8988T (cell line): ENCODE measurements at places on chromosomes 3 and 15.

GRCh38 chr15:66961407-66961884 is 104.0 kb upstream of the SMAD3 start:
- DNase-seq, result no peak

DNA sequence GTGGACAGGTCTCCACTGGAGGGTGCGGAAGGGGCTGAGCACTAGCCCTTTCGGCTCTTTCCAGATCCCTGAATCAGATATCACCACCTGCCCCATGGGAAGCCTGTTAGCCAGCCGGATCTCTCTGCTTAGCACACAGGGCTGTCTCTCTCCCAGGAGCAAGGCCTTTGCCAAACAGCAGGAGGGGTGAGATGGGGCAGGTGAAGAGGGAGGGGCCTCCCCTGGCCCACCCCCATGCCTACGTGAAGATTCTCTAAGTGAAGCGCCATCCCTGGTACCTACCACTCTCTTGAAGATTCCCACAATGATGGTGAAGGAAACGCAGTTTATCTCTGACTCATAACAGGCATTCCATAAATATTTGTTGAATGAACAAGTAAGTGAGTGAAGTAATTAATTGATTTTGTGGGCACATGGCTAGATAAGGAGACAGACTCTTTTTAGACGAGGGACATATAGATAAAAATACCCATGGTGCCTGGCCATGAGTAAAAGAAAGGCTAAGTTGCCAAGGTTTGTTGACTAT is 19.6 kb upstream of the HCN4 start:
- DNase-seq, result no peak

GRCh38 chr15:76696840-76697239 is 208.3 kb downstream of the SCAPER start:
- no peak for DNase-seq

DNA sequence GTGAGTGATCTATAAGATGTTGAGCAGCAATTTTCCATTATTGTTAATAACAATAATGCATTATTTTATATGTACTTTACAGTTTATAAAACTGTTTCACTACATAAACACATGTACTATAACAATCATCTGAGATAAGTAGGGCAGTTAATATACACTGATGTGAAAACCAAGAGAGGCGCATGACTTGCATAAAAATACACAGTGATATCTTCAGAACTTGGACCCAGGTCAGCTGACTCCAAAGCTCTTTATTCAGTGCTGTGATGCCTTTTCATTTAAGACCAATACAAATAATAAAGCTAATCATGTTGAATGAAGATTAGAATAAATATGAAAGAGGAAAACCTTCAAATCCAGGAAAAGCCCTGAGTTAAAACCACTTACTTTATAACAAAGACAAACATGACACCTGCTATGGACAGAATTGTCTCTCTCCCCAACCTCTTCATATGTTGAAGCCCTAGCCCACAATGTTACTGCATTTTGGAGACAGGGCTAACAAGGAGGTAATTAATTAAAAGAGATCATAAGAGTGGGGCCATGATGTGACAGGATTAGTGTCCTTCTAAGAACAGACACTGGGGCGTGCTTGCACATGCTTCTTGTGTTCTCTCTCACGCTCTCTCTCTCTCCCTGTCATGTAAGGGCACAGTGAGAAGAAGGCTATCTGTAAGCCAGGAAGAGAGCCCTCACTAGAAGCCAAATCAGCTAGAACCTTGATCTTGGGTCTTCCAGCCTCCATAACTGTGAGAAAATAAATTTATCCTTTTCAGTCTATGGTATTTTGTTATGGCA is 55.8 kb upstream of the TSPAN3 start:
- no peak for DNase-seq

DNA sequence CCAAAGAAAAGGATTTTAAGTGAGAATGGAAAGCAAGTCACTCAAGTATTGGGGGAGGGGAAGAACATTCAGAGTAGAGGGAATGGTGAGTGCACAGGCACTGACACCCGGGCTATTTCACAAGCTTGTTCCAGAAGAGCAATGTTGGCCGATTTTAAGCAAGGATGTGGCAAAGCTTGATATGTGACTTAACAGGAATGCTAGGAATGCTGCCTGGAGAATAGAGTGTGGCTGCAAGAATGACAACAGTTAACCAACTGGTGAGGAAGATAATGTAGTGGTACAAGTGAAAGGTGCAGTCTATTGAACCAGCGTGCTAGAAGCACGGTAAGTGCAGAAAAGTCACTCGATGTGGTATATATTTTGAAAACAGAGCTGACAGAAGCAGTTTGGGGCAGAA is 6.2 kb upstream of the CCDC80 start:
- DNase-seq, result peak; percentile 24

GRCh38 chr15:22258398-22259150 is 178.2 kb downstream of the OR4M2 start:
- DNase-seq, result no peak

DNA sequence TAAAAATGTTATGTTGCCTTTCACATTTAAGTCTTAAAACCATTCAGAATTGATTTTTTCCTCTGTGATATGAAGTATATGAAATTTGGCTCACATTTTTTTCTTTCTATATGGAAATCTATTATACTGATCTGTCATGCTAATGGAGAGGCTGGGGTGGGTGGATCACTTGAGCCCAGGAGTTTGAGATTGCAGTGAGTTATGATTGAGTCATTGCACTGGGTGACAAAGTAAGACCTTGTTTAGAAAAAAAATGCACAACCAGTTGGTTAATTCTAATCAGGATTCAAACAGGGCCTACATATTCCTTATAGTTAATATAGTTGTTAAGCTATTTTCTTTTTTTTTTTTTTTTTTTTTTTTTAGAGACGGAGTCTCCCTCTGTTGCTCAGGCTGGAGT is 230.5 kb downstream of the MFSD1 start:
- DNase-seq, result no peak

DNA sequence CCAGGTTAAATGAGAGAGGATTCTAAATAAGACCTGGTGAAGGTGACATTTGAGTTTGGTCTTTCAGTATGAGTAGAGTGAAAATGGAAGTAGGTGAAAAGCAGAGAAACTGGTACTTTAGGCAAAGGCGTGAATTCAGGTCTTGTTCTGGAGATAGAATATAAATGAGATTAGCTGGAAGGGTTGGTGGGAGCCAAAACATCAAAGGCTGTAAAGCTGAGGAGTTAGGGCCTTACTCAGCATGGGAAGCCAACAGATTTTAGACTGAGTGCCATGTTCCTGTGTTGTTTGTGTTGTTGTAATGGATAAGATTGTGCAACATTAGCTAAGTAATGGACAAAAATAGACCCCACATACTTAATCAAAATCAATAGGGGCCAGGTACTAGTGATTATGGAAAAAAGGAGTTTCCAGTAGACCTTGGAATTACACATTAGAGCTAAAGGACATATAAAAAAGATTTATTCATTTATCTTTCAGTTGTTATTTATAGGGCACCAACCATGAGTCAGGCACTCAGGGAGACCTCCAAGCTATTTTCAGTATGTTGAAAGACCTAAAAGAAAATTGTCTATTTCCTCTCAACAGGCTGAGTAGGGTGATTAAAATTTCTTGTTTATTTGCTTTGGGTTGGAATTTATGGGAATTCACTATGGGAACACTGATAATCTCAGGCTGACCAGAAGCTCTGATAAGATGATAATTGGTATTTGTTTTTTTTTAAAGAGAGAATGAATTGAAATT is 20.8 kb downstream of the ARL14 start:
- DNase-seq, result no peak

DNA sequence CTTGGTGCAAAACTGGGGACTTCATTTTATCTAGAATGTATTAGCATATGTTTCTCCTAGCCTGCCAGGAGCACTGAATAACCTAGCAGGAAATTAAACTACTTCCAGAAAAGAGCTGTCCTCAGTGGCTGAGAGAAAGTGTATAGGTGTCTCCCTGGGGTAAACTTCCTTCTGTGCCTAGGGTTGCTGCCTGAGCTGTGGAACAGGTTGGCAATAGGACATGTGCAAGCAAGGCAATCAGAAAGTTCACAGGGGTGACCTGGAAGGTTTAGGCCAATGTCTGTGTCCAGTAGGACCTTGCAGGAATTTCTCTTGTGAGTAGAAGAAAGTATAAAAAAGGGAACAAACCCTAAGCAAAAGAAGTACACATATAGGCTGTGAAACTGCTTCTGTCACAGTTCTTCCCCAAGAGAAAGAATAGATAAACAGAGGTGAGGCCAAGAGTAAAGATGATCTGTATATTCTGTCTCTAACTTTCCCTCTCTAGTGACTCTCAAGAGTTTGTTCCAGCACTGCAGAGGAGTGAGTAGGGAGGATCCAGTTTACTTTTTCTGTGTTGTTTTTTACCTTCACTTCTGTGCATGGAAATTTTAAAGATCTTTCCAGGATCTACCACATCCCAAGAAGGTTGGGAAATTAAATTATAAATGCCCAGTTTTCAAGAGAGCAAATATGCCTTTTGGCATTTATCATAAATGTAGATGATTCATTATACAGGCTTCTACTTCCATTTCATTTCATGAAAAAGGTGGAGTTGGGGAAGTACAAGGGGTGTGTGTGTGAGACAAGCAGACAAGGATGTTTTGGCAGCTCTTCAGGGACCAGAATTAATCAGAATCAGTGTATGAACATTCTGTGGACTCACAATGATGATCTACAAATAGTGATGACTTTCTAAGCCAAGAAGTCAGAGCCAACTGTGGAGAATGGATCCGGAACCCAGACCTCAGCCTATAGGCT is 155.2 kb downstream of the RBPMS2 start:
- no peak for DNase-seq

DNA sequence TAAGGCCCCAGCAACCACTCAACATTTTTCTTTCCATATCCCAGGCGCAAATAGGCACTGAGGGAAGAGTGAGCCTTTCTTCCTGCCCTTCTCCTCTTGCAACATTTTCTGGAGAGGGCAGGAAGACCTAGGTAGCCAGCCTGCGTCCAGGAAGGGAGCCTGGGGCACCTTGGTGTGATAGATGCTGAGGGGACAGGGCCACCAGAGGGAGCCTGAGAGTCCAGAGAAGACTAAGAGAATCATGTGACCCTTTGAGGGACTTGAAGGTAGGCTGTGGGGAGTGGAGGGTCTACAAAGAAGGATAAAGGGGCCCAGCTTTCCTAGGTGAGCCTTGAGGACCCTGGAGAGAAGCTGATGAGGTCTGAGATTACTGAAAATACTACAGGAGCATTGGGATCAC is 346.6 kb downstream of the CNTN6 start:
- DNase-seq, result no peak

DNA sequence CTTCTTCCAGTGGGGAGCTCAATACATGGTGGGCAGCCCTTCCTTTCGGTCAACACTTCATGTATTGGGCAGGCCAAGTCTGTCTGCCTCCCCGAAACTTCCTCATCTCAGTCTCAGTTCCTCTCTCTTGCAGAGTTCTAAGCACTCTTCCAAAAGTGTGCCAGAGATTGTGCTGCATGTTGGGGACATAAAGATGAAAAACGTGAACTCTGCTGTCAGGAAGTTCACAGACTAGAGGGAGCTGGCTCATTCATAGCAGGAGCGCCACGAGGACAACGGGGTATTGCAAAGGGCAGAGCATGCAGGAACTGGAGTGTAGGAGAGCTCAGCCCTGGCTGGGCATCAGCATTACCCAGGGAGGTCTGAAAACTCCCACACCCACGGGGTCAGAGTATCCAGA is 15.3 kb upstream of the EPHB3 start:
- DNase-seq, result no peak

DNA sequence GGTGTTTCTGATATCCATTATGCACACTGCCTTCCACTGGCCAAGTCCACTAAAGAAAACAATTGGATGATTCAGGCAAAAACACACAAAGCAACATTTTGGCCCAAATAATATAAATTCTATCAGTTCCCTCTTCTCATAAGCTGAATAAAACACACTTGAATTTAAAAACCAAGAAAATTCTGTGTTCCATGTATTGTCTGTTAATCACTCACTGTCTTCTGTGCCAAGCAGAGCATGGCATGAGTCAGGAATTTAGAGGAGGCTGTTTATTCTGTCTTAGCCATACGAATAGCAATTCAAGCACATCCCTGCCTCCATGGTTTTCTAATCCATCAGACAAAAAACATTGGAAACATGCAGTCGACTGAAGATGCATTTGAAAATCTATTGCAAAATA is 215.6 kb upstream of the UMPS start:
- no peak for DNase-seq

- no peak for DNase-seq
Measured at GRCh38 chr3:14297784-14298236, 104.6 kb upstream of the SLC6A6 start.

GRCh38 chr3:157429708-157430107 is 6.9 kb upstream of the PTX3 start:
- no peak for DNase-seq

DNA sequence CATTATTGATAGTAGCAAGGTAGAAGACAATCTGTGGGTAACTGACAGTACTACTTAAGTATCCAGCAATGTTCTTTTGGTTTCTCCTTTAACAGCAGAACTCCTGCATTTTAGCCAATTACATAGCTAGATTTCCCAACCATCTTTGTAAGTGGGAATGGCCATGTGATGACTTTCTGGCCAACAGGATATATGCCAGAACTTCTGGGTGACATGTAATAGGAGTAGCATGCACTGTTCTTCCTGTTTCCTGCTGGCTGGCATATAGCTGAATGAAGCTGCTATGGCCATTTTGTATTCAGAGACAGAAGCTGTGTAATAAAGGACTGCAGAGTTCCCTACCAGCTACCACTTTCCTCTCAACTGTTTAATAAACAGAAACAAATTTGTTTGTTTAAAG is 18.0 kb downstream of the SPICE1 start:
- DNase-seq, result no peak

- no peak for DNase-seq
Measured at GRCh38 chr15:94263341-94264273, 32.2 kb downstream of the MCTP2 start.

DNA sequence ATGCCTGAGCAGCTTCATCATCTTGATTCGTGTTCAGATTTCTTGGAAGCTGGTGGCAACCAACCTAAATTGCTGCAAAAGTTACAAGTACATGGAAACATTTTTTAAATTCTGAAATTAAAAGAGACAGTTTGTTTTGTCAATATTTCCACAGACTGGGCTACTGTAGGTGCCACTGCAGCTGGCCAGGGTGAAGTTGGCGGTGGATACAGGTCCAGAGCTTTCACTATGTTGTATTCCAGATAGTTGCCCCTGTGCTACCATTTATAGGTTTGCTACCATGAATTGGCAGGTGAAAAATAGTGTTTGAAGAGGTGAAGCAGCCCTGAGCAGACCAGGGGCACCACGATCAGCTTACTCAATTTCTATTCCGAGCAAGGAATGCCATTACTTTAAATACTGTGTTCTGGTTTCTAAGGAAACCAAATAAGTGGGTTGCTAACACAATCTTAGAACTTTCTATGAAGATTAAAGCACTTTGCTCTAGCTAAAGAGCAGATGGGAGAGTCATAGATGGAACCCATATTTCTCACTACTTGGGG is 21.2 kb upstream of the SHC4 start:
- DNase-seq, result no peak

- DNase-seq, result no peak
Measured at GRCh38 chr3:124383846-124384466, 346.3 kb upstream of the UMPS start.

GRCh38 chr15:81296673-81297072 is 27.3 kb downstream of the STARD5 start:
- no peak for DNase-seq
